ENCODE measurements at places on chromosomes 13 and 19.

DNA sequence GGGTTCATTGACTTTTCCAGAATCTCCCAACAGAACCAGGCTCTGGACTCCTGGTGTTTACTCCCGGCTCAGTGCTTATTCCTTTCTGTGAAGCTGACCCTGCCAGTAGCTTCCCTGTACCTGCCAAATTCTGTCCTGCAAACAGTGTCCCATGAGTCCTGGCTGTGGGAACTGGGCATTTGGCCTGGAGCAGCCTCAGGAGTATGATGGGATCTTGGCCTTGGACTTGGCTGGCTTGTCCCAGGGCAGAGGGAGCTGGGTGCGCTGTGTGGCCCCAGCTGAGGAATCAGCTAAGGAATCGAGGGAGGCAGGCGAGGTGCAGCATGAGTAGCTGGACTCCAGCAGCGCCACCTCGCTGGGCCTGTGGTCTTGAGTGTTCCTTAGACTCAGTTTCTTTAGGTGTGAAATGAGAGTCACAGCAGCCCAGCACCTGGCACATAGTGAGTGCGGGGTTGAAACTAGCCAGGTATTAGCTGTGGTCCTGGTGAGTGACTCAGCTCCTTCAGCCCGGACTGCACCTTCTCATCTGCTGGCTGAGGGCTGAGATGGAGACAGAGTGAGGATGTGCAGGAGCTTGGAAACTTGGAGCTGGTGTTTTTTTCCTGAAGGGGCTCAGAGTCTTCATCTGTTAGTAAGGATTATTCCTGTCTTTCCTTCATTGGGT lies 10.4 kb downstream of the CLASRP start:
- DNase-seq: no peak

DNA sequence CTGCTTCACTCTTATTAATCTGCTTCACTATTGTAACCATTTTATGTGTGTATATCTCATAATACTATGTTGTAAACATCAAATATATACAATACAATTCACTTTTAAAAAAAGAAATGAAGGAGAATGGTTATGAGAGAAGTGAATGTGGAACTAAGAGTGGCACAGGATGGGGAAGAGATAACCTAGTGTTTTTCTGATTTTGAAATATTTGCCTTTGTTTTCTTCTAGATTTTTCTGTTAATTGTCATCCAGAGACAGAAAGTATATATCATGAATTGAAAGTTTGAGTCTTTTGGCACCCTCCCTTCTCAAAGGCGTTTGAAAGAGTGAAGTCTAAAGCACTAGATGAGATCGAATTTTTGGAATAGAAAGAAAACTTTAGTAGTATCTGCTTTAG lies 2.8 kb downstream of the DNAJC3 start:
- no peak for DNase-seq

DNA sequence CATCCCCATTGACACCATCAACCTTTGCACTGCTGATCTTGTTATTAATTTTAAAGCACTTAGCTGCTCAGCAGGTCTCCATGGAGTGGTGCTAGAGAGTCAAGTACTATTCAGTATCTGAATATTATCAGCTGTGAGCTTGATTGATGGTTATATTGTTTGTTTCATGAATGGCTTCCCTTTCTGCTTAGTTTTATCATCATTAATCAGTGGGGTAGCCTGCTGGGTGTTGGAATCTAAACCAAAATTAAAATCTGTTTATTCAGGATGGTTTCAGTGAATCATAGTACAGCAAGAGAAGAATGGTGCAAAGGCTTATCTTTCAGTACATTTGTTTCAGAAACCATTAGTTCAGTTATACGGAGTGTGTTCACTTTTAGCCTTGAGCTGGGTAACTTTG lies 42.5 kb upstream of the SCEL start:
- DNase-seq: no peak

DNA sequence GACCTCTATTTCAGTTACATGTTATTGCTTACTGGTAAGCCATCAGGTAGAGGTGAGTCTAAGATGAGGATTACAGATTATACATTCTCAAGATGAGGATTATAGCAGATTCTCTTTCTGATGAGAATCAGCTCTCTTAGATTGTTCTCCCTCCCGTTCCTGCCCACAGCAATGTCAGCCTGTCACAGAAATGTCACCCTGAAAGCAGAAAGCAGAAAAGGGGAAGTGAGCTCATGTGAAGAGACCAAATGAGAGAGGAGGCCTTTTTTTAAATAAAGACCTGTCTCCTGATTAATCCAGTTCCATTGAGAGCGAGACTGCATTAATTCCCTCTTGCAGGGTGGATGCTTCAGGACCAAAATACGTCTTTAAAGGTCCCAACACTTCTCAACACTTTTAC lies 445.6 kb downstream of the KCTD12 start:
- DNase-seq: no peak

- no peak for DNase-seq
Observed at GRCh38 chr13:21541980-21542379, 62.0 kb downstream of the MICU2 start.

GRCh38 chr13:33135097-33135496 lies 118.9 kb downstream of the KL start:
- no peak for DNase-seq

- DNase-seq: peak; percentile 98
Observed at GRCh38 chr19:46296722-46297461, at the start of gene HIF3A. TSS of gene HIF3A (plus strand) at chr19:46297042. CDS start at chr19:46297077, 35 bp downstream.

GRCh38 chr19:46992699-46993535 lies 26.7 kb upstream of the NPAS1 start:
- no peak for DNase-seq

DNA sequence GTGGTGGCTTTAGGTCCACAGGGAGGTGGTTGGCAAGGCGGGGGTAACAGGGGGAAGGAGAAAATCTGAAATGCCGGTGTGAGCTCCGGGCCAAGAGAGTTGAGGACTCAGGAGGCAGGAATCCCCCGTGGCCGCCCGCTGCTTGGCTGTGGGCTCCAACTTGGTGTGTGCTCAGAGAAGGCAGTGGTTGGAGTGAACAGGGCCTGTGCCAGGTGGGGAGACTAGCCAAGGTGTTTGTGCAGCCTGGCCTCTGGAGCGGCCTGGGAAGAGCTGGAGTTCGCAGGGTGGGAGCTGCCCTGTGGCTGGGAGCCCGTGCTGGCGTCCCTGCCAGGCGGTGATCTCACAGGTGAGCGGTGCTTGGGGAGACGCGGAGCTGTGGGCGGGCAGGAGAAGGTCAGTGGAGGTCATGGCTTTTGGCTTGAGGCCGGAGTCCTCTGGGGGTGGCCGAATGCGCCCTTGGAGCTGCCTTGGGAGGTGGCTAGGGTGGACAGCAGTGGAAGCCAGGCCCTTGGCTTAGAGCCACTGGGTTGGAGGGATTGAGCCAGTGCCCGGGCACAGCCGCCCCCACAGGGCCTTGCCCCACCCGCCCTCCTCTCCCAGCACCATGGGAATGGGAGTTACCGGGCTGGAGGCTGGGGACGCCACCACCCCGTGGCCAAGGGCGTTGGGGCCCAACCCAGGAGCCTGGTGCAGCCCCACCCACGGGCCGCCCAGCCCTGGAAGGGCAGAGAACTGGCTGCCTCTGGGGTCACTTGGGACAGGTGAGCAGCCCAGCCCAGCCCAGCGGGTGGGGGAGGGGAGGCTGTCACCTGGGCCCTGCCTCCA lies 7.1 kb upstream of the CIRBP start:
- peak; percentile 23 for DNase-seq

DNA sequence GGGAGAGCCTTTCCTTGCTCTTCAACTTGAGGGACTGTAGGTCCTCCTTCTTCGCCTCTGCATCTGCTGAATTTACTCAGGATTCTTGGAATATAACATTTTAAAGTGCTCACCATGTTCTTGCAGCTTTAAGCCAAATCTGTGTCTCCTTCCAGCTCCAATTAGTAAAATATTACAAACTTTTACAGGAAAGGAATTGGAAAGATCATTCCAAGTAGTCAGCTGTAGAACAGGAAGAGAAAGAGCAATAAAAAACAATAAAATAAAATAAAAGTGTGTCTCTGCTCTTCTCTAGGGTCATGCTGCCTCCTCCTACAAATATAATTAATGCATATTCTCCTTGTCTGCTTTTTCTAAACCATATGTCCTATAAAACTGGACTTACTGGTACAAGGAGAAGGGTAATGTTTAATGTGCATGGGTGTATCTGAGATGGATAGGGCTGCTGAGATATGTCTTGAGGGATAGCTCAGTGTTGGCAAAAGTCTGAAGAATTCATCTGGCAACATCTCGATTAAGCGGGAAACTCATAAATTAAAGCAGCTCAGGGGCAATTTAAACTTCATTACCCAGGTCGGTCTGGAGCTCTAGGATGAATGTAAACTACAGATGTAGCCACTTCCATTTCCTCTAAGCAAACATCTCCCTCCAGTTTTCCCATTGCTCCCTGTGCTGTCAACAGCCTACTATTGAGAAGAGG lies 25.0 kb downstream of the ENOX1 start:
- DNase-seq: no peak

DNA sequence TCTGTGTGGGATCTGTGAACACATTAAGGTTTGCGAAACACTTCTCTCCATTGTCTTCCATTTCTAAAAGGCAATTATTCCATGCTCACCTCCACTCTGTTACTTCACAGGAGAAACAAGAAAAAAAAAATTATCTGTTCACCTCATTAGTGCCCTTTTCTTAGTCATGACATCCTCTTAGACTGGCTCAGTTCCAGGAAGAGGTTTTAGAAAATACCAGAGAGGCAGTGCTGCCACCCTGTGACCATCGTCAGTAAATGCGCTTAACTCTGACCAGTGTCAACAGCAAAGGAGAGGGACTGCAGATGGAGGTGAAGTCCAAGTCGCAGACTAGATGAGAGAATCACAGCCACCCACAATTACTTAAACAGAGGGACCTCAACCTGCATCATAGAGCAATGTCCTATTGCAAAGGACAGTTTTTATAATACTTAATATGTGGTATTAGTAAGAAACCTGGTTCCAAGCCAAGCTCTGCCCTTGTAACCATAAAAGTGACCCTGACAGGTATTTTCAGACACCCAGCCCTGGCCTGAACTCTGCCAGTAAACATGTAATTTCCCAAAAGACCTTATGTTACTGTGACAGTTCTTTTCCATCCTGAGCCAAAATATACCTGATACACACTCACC lies 19.4 kb downstream of the CEACAM21 start:
- DNase-seq: peak; percentile 35

- no peak for DNase-seq
Observed at GRCh38 chr19:31674503-31675192, 325.4 kb upstream of the TSHZ3 start.

DNA sequence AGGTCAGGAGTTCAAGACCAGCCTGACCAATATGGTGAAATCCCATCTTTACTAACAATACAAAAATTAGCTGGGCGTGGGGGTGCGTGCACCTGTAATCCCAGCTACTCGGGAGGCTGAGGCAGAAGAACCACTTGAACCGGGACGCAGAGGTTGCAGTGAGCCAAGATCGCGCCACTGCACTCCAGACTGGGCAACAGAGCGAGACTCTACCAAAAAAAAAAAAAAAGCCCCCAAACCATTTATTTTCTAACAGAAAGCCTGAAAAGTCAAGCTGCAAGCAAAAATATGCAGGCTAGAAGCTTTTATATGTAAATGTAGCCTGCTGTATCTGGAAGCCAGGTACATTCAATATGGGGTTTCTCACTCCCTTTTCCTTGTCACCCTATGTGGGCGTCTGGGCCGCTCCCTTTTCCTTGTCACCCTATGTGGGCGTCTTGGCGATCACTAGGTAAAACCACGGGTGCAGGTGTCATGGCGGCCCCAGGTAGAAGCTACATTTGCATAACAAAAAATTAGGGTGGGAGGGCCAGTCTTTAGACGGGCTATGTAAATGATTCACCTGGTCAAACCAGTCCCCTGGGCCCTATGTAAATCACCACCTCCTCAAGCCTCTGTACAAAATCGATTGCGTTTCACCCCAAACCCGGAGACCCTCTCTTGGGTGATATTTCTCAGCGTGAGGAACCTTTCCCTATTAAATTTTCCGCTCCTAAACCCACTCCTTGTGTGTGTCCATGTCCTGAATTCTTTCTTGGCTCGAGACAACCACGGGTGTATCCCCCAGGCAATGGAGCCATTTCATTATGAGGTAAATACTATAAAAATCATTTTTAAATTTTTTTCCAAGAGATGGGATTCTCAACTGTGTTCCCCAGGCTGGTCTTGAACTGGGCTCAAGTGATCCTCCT lies 2.1 kb downstream of the TRIM13 start:
- DNase-seq: no peak

DNA sequence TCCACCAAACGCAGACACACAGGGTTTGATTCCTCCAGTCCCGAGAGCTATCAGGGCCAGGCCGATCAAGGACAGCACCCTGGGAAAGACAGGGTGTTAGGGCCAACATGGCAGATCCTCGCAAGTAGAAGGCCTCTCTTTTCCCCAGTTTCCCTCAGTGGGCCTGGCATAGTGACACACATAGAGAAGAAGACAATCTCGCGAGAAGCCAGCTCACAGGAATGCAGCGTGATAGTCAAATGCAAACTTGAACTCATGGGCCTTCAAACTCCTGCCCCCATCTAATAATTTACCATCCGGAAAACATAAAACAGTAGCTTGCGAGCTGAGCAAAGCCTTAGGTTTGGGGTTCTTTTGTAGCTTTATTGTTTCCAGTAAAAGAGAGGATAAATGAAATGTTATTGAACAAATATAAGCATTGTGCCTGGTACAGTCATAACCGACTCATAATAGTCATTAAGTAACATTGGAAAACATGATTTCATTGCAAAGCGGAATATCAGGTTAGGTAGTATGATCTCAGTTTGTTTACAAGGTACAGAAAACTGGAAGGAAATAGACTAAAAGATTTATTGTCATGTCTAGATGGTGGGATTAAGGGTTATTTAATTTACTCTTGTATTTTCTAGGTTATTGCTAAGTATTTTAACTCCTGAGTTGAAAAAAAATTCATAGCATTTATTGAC lies 30.5 kb downstream of the SLC15A1 start:
- DNase-seq: no peak

All from neural progenitor cell (in vitro differentiated cells).